ENCODE measurements at places on chromosomes 13 and 19. TPM values are rescaled to one million over a fixed set of nuclear protein-coding genes. Genes with fewer than 3 reads are reported as not detected.

Gene ZNF835
- total RNA-seq, result under 0.01 TPM

Gene JUNB
- total RNA-seq, result 28.0 TPM

Gene TDRD12
- 0.09 TPM for total RNA-seq

Gene RASAL3
- 4.7 TPM for total RNA-seq

Gene CEACAM3
- not detected for total RNA-seq

Gene LILRB1
- total RNA-seq, result not detected

Gene IFNL1
- total RNA-seq, result not detected

Gene C19orf85
- not detected for total RNA-seq

Gene C1QTNF9
- not detected for total RNA-seq

All from endothelial cell of coronary artery (primary cell).